Stimulated activated CD8-positive, alpha-beta memory T cell treated with anti-CD3 and anti-CD28 coated beads, Interleukin-2, amount 100 ng/mL, for 48 hours (primary cell): ENCODE measurements at places on chromosomes 2 and 18.

DNA sequence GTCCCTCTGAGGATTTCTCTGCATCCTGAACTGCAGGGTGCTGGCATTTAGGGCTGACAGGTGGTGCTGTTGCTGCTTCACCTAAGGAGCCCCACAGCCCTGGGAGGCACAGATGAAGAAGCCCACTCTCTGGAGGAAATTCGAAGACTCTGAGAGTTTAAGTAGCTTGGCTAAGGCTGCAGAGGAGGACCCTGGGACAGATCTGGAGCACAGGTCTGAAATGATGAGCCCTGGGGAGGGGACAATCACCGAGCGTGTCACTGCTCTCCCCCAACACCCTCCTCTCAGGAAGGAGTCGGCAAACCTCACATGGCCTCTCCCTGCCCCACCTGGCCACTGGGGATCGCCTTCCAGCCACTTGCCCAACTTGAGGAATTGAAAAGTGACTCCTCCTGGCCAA lies 18.6 kb downstream of the CYP27C1 start:
- DNase-seq = no peak

DNA sequence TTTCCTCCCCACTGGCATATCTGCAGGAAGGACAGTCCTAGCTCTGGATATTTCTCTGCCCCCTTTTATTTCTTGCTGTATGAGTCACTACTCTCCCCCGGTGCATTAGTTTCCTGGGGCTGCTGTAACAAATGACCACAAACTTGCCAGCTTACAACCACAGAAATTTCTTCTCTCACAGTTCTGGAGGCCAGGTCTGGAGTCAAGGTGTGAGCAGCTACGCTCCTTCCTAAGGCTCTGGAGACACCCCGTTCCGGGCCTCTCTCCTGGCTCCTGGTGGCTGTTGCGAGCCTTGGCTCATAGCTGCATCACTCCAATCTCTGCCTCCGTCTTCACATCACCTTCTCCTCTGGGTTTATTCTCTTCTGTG lies 34.1 kb downstream of the PTPRM start:
- no peak for DNase-seq

DNA sequence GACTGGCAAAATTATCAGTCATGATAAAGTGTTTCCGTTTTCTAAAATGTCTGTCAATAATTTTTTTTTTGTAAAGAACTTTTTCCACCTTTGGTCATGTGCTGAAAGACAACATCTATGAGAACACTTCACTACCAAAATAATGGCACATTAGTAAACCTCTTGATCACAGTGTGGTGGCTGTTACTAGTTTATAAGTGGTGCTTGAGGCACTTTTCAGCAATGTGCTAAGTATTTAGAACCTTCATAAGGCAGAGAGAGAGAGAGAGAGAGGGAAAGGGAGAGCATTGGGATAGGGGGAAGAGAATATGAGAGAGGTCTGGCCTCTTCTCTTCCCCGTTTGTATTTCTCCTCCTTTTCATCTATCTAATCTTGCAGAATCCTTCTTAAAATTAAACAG lies 1.1 kb upstream of the NYAP2 start:
- DNase-seq = no peak

DNA sequence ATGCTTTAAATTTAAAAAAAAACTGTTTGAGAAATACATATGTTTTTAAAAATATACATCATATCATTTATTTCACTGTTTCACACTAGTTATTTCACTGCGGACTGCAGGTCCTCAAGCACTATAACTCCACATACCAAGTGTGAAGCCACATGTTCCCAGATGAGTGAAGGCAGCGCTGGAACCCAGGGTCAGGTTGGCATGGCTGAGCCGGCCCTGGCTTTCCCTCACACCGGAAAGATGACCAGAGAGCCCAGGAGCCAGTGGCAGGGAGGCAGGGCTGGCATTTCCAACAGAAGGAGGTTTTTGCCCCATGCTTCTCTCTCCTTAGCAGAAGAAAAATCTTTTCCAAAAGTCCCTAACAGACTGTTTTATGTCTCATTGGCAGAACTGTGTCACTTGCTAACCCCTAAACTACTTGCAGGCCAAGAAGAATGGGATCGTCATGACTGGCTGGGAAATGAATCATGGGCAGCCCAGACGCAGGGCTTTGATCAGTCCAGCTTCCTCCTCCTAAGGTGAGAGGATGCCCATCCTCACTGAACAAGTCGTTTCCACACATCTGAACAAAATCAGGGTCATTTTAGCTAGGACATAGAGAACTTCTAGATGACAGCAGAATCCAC lies 287.6 kb upstream of the HNRNPA3 start:
- no peak for DNase-seq

DNA sequence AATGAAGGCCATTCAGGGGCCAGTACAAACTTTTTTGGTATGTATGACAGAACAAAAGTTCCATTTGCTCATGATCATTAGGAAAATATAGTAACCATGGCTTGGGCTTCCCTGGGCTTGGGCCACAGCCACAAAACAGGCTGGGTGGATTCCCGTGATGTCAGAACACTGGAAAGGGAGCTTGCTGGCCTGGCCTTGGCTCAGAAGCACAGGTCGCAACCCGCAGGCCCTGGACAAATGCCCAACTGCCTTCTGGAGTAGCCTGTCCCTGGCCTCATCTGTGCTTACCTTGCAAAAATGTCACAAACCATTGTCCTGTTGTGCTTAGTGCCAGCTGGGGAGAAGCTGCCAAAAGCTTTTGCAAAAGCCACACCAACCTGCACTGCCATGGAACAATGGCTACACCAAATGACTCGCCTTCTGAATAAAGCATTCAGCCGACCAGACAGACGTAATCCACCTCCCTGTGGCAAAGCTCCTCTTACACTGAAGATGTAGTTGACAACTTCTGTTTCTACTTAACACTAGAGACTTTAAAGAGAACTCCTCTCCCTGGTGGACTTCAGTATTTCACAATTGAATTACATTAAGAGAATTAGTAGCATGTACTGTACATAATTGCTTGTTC lies 125.5 kb downstream of the ANKRD44 start:
- DNase-seq = no peak

- no peak for DNase-seq
Measured at GRCh38 chr2:64273524-64274398, 129.5 kb upstream of the PELI1 start.

- no peak for DNase-seq
Measured at GRCh38 chr2:195562570-195563566, 94.2 kb upstream of the SLC39A10 start.

GRCh38 chr2:159034713-159035112 lies 66.3 kb downstream of the TANC1 start:
- DNase-seq = no peak

DNA sequence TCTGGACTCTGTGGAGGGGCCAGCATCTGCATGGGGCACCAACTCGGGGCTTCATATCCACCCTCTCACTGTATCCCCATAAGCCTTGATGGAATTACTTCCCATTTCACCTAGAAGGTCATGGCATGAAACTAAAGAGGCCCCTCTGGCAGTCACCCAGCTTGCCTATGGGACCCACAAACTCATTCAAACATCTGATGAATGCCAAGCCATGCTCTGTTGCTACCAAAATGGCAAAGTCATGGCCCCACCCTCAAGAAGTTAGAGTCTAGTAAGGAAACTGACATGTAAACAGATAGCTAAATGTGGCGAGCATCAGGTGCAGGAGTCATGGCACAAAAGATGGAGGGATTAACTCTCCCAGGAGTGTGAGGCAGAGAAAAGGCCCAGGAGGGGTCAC lies 14.5 kb downstream of the CYB5A start:
- no peak for DNase-seq

- no peak for DNase-seq
Measured at GRCh38 chr18:58221060-58221725, 177.2 kb downstream of the NEDD4L start.

DNA sequence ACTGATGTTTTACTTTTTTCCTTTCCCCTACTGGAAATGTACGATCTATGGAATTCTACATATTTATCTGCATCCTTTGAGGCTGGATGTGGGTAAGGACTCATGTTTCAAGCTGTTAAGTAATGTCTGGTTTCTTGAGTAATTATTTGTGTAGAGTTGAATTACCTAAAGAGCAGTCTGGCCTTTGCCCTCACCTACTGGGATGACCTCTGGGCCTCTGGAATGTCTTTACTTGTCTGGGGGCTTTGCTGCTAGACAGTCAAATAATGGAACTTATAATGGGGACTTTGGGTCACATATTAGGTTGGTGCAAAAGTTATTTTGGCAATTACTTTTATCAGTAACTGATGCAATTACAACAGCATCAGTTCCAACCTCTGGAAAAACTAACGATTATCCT lies 244.7 kb downstream of the CCDC178 start:
- DNase-seq = no peak

DNA sequence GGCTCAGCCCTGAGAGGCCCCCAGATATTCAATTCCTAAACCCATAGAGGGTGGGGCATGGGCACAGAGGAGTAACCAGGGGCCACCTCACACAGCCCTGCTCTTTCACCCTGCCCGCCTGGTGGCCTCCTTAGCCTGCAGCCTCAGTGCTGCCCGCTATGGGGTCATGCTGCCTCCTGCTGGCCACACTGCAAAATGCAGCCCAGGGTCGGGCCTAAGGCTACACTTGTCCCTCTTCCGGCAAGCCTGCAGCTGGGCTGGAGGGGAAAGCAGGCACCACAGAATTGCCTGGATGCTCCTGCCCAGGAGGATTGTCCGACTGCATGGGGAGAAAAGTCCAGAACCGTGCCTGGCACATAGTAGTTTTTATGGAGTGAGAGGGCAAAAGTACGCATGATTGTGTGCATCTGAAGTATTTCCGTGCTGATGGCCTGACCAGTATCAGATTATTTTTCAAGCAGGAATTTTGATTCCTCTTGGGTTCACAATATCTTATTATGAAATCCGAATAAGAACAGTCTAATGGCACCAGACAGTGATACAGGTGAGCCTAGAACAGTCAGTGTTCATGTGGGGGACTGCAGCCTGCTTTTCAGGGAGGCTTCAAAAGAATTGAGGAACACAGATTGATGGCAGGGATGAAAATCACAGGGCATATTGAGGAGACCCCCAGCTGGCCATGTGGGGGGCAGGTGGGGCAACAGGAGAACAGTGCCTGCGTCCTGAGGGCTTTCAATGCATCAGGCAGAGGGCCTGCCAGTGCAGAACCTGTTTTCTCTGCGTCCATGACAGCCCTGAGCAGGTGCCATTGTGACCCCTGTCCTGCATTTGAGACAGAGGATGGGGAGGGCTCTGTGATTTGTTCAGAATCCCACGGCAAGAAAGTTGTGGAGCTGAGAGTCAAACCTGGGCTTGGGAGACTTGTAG lies 51.2 kb upstream of the ALPP start:
- DNase-seq = peak; percentile 83

- DNase-seq = no peak
Measured at GRCh38 chr2:7269106-7269643, 352.0 kb downstream of the RNF144A start.

DNA sequence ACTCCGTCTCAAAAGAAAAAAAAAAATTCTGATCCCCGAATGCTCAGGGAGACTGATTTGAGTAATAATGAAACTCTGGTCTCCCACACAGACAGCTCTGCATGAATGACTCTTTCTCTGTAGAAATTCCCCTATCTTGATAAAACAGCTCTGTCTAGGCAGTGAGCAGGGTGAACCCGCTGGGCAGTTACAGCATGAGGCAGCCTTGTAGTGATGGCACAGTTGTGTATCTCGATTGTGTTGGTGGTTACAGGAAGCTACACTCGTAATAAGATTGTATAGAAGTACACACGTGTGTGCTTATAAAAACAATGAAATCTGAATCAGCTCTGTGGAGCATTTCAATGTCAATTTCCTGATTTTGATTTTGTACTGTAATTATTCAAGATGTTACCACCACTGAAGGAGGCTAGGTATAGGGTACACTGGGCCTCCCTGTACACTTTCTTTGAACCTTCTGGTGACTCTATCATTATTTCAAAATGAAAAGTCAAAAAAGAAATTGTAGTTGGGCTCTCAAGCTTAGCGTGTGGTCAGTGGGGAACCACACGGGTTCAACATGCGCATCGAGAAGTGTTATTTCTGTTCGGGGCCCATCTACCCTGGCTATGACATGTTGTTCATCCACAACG lies 34.9 kb upstream of the ATP8B1 start:
- peak; percentile 27 for DNase-seq

DNA sequence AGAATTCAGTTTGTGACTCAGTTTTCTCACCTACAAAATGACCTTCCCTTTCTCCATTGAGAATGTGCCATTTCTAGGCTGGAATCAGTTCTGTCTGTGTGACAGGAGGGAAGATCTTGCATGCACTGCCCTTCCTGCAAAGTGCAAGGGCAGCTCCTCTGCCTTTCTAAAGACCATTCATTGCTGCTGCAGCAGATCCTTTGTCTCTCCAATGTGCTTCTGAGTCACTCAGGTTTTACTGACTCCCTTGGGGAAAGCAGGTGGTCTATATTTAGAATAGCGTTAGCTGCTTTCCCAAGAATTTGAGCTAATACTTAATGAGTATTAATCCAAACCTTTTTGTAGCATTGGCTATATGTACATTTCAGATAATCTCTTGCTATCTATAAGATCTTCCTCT lies 62.5 kb downstream of the DAW1 start:
- DNase-seq = no peak

- DNase-seq = no peak
Measured at GRCh38 chr18:63848159-63848558, 39.3 kb upstream of the SERPINB2 start.

- DNase-seq = no peak
Measured at GRCh38 chr2:127308586-127309138, 14.7 kb upstream of the ERCC3 start.

DNA sequence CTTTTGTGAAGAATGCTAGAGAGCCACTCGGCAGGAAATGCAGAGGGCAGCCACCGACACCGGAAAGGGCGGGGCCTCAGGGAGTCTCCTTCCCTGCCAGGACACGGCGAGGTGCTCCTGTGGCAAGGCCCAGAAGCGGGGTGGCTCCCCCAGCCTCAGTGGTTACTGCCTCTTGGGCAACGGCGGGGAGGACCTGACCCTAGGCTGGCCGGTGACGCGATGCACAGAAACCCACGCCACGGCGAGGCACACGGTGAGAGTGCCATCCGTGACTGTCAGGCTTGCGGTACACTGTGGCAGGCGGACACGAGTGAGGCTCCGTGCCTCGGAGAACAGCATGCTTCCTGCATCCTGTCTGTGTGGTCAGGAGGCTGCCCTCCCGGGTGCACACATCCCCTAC lies 47.8 kb downstream of the ZAP70 start:
- DNase-seq = peak; percentile 35

DNA sequence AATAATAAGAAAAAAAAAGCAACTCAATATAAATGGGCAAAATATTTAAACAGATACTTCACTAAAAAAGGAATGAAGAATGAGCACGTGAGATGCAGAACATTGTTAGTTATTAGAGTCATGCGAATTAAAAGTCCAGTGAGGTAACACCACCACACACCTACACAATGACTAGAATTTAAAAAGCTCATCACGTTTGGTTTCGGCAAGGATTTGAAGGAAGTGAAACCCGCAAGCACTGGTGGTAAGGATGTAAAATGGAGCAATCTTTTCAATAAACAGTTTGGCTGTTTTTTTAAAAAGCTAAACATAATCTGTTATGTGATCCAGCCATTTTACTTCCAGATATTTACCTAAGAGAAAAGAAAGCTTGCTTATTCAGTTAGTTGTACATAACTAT lies 1181.6 kb upstream of the CELF4 start:
- no peak for DNase-seq
